Esophagus muscularis mucosa (tissue), 4 donors: ENCODE measurements at places on chromosomes 2 and 18. TPM values are rescaled to one million over a fixed set of nuclear protein-coding genes. Genes with fewer than 3 reads are reported as not detected.

The TRIM43 gene
- not detected for total RNA-seq

DNA sequence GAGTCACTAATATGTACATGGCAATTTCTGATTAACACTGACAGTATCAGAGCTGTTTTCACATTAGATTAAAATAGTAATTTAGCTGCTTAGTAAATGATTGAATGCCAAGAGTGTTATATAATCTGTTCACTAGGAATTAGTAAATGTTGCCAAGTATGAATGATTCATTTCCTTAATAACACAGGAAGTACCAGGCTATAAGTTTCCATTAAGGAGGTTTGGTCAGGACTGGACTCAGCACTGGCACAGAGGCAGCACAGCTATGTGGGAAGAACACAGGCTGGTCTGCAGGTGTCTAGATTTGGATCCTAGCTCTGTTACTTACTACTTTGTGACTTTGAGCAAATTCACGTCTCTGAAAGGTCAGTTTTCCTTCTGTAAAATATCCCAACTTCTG is 97.2 kb downstream of the TDRD15 start:
- DNase-seq, result no peak

DNA sequence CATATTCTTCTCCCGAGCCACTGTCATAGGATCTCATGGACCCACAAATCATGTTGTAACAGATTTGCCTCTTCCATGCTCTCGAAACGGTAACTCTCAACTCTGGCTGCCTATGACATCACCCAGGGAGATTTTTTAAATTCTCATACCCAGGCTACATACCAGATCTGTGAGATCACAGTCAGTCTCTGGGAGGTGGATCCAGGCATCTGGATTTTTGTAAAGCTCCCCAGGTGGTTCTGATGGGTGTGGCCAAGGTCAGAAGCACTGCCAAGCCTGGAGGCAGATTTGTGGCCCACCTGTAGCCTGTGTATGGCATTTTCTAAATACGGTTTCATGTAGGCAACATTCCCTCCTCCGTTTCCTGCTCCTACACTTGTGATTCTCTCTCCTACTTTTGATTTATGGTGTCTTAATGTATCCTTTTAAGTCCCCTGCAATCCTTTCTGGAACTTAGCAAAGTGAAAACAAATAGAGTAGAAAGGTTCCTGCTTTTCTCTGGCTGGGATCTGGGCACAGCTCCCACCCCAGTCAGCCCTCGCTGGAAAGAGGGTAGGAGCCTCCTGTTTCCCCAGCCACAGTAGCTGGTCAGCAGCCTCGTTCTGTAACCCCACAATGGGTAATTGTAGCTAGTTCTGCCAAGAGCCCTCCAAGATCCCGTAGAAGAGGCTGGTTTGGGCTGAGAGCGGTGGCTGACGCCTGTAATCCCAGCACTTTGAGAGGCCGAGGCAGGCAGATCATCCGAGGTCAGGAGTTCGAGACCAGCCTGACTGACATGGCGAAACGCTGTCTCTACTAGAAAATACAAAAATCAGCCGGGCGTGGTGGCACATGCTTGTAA is 96.2 kb downstream of the KLHL29 start:
- no peak for DNase-seq

DNA sequence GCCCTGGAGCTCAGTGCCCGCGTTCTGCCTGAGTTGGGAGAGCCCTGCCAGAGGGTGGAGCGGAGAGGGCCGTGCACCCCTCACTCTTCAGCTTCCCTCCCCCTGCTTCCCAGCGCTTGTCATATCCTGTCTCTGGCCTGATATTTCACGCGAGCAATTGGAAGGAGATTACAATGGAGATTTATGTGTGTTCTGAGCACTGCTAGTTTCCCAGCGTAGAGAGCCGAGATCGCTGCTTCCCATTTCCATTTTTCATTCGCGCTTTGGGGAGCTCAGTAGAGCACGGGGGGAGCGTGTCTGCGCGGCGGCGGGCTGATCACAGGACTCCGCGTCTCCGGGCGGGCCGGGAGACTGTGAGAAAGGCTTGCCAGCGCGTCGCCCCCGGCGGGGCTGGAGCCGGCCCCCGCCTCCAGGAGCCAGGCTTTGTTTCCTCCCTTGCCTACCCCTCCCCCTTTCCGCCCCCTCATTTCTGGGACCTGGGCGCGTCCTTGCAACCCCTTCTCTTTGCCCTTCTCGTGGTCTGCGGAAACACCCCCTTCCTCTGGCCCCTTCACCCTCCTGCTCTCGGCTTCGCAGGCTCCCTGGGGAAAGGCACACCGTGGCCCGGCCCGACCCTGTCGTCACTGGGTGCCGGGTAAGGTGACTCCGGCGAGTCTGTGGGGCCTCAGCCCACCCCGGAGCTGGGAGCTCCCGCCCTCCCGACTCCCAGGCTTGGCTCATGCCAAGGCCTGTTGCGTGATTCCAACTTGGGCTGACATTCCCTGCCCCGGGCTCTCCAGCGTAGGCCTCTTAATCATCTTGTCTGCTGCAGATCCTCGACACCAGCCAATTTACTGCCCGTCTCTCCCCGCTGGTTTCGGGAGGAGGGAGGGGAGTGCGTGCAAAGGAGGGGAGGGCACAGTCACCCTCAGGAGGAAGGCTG is 5.8 kb downstream of the DLX2 start:
- no peak for DNase-seq

DNA sequence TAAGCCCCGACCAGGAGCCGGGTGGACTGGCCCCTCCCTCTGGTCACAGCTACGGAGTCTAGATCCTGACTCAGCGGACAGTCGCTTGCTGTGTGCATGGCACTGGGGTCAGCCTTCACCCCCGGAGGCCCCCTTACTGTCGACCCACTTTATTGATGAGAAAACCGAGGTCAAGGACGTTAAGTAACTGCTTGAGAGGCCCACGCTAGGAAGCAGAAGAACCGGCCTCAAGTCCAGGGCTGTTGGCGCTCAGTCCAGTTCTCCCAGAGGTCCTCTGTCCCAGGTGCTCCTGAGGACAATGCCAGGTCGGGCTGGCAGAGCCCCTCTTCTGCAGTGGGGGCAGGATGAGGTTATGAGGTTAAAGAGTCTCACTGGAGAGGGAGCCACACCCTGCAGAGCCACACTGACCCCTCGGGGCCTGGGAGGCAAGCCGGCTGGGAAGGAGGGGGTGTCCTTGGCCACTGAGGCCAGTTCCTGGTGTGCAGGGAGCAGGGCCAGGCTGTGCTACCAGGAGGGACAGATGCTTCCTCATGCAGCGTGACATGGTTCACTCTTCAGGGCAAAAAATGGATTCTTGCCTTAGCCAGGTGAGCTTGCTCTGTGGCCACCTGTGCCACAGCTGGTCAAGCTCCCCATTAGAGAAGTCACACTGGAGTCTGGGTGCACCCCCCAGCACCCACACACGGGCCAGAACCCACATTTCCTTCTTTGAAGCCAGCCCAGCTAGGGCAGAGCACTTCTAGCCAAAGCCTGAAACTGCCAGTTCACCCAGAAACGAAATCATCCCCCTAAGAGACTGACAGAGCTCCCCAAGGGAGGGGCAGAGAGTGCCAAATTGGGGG is 47.3 kb upstream of the HPCAL1 start:
- no peak for DNase-seq

The TGFA gene
- total RNA-seq, result 0.84 TPM

- DNase-seq, result no peak
These were observed 31.1 kb downstream of the RNU4ATAC start for GRCh38 chr2:121561617-121562268.

The TXNDC2 gene
- total RNA-seq, result 1.0 TPM

The ABCG5 gene
- not detected for total RNA-seq

- no peak for DNase-seq
These were observed 245.8 kb downstream of the KCNE4 start for GRCh38 chr2:223297788-223298187.

DNA sequence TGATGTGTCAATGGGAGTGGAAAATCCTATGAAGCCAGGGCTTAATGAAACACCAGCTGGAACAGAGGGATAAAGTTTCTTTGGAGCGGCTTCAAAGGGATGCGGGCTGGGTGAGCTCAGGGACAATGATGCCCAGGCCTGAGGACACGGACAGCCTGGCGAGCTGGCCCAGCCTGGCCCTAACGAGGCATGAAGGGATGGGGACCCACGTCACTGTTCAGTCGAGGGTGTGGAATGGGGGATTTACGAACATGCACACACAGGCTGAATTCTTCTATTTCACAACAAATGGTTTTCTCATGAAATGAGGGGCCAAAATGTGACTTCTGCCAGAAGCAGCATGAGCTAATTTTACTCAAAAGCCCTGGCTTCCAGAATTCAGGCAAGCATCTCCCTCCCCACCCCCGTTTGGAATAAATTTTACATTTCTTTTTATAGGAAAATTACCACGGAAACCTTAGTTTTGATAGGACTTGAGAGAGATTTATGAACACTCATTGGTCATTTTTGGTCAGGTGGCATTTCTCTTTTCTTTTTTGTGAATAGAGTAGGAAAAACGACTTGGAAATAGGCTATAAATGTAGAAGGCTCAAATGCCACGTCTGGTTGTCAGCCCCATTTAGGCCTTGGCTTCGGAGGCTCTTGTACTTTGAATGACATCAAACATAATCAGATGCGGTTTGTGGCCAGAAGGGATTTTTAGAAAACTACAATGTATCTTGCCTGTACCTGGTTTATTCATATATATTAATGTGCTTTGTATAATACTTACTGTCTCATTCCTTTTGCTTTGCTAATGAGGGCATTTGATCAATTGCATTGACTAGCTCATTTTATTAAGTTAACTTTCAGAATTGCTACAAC is 893.8 kb upstream of the CELF4 start:
- no peak for DNase-seq

GRCh38 chr2:5230855-5231254 is 461.3 kb upstream of the SOX11 start:
- no peak for DNase-seq

DNA sequence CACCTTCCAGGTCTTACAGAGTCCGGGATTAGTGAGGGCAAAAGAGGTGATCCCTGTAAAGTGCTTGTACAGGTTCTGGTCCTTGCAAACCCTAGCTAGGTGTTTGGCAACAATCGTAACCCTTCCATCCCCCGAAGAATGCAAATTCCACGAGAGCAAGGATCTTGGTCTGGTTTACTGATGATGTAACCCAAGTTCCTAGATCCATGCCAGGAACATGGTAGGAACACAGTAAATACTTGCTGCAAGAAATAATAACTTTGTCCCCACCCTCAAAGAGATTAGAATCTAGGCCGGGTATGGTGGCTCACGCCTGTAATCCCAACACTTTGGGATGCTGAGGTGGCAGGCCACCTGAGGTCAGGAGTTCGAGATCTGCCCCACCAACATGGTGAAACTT is 6.8 kb upstream of the NEU2 start:
- no peak for DNase-seq
